Stimulated activated CD8-positive, alpha-beta memory T cell treated with anti-CD3 and anti-CD28 coated beads, Interleukin-7, amount 100 ng/mL, for 4 hours (primary cell): ENCODE measurements at places on chromosomes 5 and 9.

GRCh38 chr5:111857623-111858022 lies 100.6 kb upstream of the NREP start:
- no peak for DNase-seq

DNA sequence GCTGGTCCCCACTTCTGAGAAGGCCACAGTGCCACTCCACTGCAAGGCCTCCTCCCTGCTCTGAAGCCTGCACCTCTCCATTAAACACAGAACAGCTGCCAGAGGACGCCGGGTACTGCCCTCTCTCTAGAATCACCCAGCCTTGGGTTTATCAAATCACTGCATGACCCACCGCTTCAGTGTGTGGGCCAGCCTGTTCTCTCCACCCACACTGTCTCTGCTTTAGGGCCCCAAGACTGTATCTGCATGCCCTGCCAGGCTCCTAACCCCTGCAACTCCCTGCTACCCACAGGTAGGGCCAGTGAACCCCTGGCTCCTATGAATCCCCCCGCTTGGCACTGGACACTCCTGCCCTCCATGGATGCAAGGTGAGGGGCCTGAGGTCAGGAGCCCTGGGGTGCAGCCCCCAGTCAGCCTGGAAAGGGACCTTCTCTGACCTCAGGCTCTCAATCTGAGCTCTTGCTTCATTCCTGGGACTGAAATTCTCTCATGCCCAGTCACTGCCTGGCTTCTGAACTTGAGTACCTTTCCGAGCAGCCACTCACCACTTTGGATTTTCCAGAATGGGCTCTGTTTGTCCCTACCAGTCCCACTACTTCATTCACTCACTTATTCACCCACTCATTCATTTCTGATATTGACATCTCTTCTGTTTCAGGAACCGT lies 206.3 kb downstream of the GABBR2 start:
- DNase-seq, result no peak

GRCh38 chr5:133242221-133242835 lies 190.5 kb downstream of the HSPA4 start:
- DNase-seq, result no peak

DNA sequence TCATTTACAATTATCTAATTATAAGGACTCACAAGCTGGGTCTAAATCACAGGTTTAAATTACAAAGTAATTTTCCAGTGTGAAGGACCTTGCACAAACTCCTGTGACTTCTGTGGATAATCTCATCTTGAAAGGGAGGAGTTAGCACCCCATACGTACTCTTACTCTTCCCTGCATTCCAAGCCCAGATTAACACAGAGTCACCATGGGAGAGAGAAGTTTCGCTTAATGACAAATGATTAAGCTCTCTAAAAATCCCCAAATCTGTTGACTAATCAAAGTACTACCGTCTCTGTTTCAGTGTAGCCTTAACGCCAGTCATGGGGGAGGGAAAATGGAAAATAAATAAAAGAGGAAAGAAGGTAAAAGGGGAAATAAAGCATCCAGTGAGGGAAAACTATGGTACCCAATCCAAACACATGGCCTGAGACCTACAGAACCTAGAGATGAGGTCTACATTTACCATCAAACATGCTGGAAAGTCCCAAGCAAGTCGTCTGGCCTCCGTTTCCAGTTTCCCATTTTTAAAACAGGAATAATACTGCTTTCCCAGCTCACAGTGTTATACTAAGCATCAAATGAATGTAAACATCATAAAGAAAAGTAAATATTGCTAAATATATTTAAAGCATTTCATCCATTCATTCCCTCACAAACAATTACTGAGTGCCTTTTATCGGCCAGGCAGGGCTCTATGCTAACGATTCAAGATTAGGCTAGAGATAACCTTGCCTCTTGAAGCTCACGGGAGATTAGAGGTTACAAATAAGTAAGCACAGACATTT lies 63.2 kb downstream of the PCA3 start:
- no peak for DNase-seq

DNA sequence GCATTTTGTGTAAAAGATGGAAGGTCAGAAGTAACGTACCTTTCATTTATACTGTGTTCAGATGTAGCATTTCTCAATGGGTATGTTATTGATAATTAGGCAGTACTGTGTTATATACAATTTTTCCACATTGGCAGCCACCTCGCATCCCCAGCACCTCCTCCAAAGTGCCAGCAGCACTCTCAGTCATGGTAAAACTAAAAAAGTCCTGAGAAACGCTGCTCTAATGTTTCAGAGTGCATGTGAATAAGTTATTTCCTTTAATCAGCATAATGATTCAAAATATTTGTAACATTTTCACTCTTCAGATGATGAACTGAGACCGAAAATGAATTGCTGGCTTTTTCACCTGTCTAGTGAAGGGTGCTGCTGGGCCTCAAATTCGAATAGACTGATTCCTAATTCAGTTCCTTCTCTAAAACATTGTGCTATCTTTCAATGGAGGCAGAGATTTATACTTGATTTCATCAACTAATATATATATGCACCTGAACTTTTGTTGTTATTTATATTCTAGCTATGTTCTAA lies 79.9 kb upstream of the ANKRD55 start:
- DNase-seq, result no peak

GRCh38 chr9:73137914-73138313 lies 13.8 kb upstream of the ANXA1 start:
- DNase-seq, result no peak

GRCh38 chr9:38352530-38353328 lies 39.8 kb upstream of the ALDH1B1 start:
- no peak for DNase-seq

DNA sequence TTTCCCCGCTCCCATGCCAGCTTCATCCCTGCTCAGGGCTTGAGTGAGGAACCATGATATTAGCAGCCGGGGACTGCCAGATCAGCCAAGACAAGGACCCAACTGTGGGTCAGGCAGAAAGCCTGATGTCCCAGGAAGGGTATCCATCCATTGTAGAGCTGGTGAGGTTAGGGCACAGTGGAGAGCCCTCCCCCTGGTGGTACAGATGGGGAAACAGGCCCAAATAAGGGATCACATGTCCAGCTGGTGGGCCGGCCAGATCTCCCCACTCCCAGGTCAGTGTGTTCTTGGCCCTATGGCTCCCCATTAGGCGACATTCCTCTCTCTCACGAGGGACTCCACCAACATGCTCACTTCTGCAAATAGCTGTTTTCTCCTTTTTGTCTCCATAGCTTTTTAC lies 9.0 kb downstream of the CDX1 start:
- no peak for DNase-seq

GRCh38 chr9:115594557-115594956 lies 476.6 kb upstream of the TNC start:
- no peak for DNase-seq

- no peak for DNase-seq
Measured at GRCh38 chr9:104177003-104177611, 83.0 kb downstream of the SMC2 start.

GRCh38 chr5:143488381-143488780 lies 84.9 kb upstream of the NR3C1 start:
- DNase-seq, result no peak

GRCh38 chr5:11385251-11385900 lies 518.9 kb downstream of the CTNND2 start:
- DNase-seq, result no peak

- DNase-seq, result no peak
Measured at GRCh38 chr5:134029156-134029555, 24.4 kb upstream of the VDAC1 start.

DNA sequence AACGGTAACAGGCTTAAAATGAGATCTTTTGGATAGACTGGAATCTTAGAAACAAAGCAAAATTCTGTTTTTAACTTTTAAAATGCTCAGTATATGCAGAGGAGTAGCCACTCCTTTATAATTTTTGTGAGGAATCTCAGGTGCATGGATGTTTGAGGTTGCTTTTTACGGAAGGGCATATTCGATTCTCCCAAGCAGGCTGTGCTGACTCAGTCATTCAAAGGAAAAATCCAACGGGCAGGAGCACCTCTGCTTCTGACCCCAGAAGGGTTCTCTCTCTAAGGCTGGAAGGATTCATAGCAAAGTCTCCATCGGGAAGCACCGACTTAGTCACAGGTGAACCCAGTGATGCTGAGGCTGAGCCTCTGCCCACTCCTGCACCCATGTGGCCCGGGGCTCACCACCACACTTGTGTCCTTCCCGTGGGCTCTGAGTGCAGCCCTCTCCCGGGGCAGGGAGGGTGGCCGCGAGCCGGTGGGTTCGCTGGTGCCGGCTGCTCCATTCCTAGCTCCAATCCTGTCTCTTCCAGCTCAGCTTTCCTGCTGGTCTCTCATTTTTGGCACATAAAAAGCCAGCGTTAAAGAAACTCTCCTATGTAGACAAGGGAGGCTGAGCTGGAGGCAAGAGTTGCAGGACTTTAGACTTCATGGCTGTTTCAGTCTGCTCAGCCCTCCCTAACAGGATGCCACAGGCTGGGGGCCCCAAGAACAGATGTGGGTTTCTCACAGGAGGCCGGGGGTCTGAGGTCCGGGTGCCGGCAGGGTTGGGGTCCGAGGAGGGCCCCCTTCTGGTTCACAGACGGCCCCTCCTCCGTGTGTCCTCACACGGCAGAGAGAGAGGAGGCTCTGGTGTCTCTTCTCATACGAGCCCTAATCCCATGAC lies 135.6 kb upstream of the LPCAT1 start:
- no peak for DNase-seq

DNA sequence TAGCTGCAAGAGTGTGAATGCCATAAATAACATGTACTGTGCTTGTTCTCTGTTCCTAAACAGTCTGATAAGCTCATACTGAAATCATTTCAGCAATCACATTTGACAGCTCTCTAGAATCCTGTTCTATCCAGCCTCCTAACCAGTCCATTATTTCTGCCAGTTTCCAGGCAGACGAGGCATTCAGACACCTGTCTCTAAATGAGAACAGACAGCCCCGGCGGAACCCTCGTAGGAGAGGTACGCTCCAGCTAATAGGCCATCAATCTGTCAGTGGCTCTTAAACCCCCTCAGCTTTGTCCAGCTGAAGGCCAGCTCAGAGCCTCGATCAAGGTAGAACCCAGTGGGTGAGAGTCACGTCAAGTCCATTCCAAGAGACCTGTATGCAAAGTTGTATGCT lies 272.3 kb downstream of the GLIS3 start:
- no peak for DNase-seq
